Hepatic stellate cell (primary cell): ENCODE measurements at places on chromosomes 12 and 14.

DNA sequence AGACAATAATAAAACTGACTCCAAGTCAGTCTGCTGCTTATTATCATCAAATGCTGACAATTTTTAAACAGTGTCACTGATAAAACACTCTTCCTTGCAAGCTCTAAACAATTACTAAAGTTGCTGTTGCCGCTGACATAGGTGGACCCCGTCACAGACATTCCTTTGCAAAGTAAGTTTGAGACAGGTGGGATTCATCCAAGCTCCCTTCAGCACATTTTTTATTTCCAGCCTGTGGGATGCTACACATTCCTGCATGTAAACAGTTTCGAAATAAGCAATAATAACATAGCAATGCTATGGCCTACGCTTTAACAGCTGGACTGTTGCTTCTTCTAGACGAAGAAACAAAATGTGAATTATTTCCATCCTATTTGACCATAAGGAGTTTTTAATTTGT lies 85.4 kb upstream of the HIF1A start:
- no peak for DNase-seq

DNA sequence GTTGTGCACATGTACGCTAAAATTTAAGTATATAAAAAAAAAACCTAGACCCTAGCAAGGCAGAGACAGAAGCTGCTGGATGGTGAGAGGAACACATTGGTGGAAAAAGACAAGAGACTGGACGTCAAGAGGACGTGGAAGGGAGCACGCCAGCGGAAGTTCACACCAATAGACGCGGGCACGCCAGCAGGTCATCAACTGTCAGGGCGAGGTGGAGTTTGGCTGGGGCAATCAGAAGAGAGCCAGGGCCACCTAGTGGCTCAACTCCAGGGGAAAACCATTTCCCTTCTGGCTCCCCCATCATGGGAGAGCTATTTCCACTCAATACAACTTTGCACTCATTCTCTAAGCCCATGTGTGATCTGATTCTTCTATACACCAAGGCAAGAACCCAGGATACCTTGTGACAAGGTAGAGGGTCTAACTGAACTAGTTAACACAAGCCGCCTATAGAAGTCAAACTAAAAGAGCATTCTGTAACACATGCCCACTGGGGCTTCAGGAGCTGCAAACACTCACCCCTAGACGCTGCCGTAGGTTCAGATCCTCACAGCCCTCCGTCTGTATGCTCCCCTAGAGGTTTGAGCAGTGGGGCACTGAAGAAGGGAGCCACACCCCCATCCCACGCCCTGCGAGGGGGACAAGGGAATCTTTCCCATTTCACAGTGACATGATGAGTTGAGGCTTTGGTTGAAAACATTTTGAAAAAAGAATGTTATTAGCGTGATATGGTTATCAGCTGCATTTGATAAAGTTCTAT lies 702.7 kb downstream of the TMTC2 start:
- no peak for DNase-seq

DNA sequence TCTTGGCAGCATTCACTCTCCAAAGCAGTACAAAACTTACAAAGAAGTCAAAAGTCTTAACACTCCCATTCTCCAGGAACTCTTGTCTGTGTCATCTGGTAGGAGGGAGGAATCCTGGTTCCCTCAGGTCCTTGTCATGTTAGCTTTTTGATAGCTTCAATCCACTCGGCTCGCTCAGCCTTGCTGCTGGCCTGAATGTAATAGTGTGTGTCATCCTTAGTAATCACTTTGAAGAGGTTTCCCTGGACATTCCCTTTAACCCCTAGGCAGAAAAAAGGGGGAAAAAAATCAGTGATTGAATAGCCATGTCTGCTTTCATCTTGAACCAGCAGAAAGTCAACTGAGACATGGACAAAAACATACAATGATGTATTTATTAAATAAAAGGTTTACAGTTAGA lies 24.8 kb downstream of the PLEK2 start:
- no peak for DNase-seq

DNA sequence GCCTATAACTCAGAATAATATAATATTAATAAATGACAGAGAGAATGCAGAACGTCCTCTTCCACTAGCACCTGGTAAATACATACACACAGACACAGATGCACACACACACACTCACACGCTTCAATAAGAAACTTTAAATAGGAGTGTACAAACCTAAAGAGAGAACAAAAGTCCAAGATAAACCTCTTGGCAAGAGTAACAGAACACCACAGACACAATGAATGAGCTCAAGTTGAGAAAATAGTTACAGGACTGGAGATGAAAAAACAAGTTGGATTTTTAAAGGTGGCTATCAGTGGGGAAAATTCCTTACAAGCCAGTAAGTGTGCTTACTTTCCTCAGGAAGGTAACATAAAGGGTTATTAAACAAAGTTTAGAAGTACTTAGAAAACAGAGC lies 35.2 kb downstream of the CRY1 start:
- no peak for DNase-seq

GRCh38 chr12:19191089-19191488 lies 61.6 kb downstream of the PLEKHA5 start:
- no peak for DNase-seq
